ENCODE measurements at places on chromosomes 6 and 20.

DNA sequence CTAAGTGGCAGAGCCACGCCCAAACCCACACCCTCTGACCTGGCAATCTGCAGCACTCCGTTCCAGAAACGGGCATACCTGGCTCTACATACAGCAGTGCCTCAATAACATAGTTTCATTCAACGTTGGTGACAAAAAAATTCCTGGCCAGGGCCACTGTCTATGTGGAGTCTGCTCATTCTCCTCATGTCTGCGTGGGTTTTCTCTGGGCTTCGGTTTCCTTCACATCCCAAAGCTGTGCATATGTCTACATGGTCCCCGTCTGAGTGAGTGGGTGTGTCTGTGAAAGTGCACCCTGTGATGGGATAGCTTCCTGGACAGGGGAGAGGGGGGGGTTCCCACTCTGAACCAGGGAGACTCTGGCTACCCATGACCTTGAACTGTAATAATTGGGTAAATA lies 2.1 kb downstream of the KIAA0319 start:
- no peak for DNase-seq

DNA sequence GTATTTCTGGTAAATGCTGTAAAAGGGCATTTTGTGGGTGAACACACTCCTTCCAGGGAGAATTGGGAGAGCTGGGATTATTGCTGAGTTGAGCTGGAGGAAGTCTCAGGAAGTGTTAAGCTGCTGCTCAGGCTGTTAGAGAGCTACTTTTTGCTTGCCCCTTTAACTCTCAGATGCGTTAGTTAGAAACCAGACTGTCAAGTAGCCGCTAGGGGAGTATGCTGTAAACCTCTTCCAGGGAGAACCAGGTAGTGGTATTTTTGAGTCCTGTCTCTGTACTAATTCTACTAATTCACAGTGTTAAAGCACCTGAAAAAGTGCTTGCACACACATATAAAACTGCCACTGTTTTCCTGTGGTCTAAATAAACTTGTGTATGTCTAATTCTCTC lies 6.6 kb upstream of the GFRAL start:
- no peak for DNase-seq

DNA sequence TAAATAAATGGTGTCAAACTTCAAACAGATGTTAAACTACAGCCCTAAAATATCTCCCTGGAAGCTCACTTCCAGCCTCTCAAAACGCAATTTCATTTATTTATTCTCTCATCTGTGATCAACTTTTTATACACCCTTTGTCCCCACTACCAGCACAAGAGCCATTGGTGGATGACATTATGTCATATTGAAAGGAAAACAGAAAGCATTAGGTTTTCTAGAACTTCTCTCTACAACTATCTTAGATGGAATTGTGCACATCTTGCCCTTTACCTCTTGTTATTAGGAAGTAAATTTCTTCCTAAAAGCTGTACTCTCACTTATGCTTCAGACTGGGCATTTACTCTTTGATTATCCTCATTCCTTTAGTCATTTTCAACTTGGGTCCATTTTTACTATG lies 771.2 kb upstream of the GJE1 start:
- no peak for DNase-seq

DNA sequence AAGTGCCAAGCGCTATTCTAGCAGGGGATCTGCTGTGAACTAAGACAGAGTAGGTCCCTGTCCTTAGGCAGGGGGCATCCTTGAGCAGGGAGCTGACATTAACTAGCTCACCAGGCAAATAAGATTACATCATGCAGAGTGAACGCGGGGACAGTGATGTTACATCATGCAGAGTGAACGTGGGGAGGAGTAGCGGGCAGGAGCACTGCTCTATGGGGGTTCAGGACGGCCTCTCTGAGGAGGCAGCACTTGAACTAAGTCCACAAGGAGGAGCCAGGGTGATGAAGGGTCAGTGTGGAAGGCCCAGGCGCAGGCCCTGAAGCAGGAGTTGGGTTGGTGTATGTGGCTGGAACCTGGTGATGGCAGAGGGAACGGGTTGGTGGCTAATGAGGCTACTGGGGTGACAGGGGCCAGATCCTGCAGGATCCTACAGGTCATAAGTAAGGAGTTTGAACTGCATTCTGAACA lies 38.7 kb downstream of the KAT14 start:
- no peak for DNase-seq

DNA sequence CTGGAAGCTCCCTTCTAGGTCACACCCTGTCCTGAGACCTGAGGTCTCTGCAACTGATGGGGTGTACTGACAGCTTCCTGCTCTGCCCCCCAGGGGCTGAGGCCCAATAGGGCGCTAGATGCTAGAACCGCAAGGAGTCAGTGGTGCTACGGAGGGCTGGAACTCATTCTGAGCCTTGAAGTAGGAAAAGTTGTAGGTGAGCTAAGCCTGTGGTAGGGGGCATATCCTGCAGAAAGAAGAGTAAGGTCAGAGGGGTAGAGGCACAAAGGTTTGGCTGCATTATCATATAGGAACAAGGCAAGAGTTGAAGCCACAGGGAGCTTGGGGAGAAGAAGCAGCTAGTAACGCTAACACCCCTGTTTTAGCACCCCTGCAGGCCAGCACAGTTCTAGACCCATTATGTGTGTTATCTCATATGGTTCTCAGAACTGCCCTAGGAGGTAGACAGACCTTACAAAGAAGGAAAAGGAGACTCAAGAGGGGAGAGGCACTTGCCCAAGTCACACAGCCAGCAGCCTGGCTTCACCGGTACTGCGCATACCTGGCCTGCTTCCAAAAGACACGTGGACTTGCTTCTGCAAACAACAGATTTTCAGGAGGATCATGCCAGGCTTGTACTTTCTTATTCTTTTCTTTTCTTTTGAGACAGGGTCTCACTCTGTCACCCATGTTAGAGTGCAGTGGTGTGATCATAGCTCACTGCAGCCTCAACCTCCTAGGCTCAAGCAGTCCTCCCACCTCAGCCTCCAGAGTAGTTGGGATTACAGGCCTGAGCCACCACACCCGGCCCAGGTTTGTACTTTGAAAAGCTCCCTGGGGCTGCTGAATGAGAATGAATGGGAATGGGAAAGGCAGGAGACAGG lies 156.1 kb downstream of the MRPL14 start:
- no peak for DNase-seq

GRCh38 chr6:82891076-82891475 lies 174.6 kb downstream of the UBE3D start:
- no peak for DNase-seq

- no peak for DNase-seq
These were observed 229.9 kb upstream of the GRIK2 start for GRCh38 chr6:101163611-101164010.

DNA sequence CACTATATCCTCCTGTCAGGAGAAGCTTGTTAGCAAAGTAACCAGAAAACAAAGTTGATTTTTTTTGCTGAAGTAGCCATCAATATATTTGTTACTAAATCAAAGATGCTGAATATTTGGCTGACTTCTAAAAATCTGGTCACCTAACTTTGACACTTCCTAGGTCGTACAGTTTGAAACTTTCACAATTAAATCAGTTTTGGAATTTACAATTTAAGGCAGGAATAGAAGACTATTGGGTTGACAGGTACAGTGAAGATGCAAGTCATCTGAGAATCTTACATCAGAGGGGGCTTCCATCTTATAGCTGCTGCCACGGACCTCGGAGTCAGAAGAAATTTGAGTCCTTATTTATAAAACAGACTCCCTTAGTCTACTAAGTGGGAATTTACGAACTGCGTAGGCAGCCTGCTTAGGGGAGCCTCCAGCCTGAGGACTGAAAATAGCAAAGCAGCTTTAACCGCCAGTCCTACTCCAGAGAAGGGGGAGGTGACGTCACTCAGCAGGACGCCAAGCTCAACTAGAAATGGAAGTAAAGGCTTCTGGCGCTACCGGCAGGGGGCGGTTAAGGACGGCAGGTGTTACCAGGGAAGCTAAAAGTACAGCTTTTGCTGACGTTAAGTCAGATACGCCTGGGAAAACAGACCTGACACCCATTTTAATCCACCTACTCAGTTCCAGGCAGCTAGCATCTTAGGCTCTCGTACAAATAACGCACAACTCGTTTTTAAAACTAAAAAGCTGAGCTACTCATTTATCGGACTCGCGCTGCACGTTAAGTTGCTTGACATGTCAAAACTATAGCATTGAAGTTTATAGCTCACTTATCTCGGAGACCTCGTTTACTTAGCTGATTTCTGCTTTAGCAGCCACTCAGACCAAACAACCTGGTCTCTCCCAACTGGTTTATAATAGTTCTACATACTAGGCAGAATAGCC lies 61.1 kb upstream of the HFE start:
- DNase-seq = peak; percentile 75

GRCh38 chr20:44040202-44040915 lies 125.7 kb downstream of the TOX2 start:
- DNase-seq = no peak

- no peak for DNase-seq
These were observed 49.7 kb downstream of the GOPC start for GRCh38 chr6:117552618-117553017.

- no peak for DNase-seq
These were observed 72.2 kb downstream of the CDH26 start for GRCh38 chr20:60030471-60030870.

- DNase-seq = no peak
These were observed 135.3 kb upstream of the BMP2 start for GRCh38 chr20:6632187-6632586.

- DNase-seq = no peak
These were observed 46.8 kb downstream of the CD24 start for GRCh38 chr6:106927531-106928398.

- DNase-seq = no peak
These were observed 98.3 kb downstream of the SASH1 start for GRCh38 chr6:148440877-148441453.

GRCh38 chr6:135830452-135830881 lies 21.0 kb upstream of the PDE7B start:
- DNase-seq = no peak

DNA sequence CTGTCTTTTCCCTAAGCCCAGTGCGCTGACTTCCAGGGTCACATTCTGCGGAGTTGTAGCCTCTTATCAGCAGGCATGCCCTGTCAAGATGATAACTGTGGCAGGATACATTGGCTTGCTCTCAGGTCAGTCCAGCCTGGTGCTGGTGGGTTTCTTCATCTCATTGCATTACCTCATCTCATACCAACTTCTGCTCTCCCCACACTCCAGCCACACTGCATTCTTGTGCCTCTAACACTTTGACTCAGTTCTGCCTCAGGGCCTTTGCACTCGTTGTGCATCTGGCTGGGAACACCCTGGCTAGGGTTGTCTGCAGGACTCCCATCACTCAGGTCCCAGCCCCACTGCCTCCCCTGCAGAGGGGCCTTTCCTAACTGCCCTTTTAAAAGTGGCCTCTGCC lies 110.3 kb upstream of the BACH2 start:
- no peak for DNase-seq

DNA sequence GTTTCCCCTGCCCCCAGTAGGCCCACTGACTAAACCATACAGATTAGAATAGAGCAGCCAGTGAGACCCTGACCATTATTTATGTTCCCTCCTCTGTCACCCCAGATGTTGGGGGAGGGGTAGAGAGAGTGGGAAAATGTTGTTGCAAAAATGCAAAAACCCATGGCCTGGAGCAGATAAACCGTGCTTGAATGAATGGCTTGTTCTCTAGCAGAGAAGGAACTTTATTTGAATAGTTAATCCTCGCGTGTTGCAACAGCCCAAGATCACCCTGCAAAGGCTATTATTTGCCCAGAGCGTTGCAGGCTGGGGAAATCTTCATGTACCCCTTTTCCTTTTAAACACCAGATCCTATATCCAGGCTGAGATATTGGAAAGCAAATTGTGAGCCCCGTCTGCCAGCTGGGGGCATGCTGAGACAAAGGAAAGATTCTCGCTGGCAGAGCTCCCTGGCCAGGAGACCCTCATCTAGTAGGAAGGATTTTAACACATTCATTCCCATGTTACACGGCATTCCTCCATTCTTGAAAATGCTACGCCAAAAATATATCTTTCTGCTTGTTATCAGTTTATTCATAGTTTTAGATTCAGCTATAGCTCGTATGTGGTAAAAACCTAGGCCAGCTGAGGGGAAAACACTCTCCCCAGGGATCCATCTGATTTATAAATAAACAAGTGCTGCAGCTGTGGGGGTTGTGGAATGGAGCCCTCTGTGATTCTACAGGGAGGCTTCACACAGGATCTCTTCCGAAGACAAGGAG lies 53.0 kb downstream of the LINC00237 start:
- no peak for DNase-seq

GRCh38 chr6:48318670-48319069 lies 207.7 kb upstream of the PTCHD4 start:
- no peak for DNase-seq

GRCh38 chr6:105320765-105321164 lies 82.1 kb downstream of the PREP start:
- DNase-seq = no peak

- peak; percentile 37 for DNase-seq
These were observed at the start of gene LPIN3 for GRCh38 chr20:41340327-41341055. TSS of gene LPIN3 (plus strand) at chr20:41340821. CDS start at chr20:41345804, 4,983 bp downstream.

DNA sequence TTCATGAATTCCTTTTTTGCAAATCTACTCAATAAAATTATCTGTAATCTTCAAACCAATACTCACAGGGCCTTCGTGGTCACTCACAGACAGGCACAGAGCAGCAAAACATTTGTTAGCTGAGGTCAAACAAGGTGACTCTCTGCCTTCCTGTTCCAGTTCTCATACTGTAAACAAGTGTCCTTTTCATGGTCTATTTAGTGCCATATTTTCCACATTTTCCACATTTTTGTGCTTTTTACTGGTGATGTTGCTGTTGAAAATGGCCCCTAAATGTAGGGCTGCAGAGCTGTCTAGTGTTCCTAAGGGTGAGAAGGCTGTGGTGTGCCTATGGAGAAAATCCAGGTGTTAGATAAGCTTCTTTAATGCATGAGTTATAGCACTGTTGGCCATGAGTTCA lies 133.1 kb upstream of the COL21A1 start:
- no peak for DNase-seq

- DNase-seq = no peak
These were observed 117.3 kb downstream of the QRSL1 start for GRCh38 chr6:106746652-106747051.

GRCh38 chr6:158314737-158315136 lies 2.5 kb downstream of the TULP4 start:
- no peak for DNase-seq

DNA sequence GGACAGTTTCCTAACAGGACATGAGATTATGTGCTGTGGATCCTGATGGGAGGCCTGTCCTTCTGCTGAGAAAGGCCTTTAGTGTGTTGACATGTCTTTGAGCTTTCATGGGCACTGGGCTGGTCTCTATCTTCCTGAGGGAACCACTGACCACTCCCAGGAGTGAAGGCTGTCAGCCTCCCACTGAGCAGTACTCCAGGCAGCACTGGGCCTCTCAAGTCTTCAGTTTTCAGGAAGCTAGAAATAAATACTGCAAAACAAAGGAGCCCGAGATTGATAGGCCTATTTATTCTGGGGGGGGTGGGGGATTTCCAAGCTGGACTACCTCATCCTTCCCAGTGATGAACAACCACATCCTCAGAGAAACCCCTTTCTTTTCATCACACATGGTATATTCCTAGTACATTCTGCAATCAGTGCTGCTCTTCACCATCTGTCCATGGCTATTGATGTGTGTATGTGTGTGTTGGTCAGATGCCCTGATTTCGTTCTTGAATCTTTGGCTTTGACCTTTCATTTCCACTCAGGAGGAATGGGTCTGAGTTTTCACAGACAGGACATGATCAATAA lies 180.9 kb upstream of the SPTLC3 start:
- DNase-seq = no peak

Measured in stimulated activated CD4-positive, alpha-beta T cell treated with anti-CD3 and anti-CD28 coated beads, Interleukin-15, amount 100 ng/mL, for 1 hour (primary cell).